ENCODE measurements at places on chromosomes 5 and 9.

DNA sequence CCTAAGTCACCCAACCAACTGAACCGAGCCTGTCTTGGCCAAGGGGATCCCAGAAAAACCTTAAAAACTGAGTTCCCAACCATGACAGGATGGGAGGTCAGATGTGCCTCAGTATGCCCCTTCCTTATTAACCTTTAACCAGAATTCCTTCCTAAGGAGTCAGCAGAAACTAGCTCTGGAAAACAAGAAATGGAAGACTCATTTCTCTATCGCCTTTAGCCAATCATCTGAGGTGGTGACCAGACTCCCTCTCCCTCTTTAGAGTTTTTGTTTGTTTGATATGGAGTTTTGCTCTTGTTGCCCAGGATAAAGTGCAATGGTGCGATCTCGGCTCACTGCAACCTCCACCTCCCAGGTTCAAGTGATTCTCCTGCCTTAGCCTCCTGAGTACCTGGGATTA lies 37.5 kb downstream of the SLC28A3 start:
- no peak for DNase-seq

DNA sequence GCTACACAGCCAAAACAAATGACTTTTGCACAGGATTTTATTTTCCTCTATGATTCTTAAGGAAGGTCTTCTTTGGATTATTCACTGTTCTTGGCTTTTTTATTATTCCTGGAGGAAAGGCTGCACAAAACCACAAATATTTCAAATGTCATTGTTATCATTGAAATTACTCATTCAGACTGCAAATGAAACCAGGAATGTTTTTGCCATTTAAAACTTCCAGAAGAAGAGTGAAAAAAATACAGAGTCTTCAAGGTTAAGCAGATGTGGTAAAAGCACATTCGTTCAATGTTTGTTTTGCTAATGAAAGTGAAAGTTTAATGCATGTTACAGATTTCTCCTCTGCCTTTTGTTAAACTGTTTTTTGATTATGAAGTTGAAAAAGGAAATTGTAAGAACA lies 238.2 kb downstream of the TLE4 start:
- no peak for DNase-seq

GRCh38 chr5:155140646-155141045 lies 127.1 kb downstream of the KIF4B start:
- no peak for DNase-seq

GRCh38 chr5:180026320-180026719 lies 45.2 kb downstream of the RNF130 start:
- DNase-seq = no peak

- no peak for DNase-seq
Measured at GRCh38 chr9:121220996-121221663, 19.5 kb upstream of the RAB14 start.

DNA sequence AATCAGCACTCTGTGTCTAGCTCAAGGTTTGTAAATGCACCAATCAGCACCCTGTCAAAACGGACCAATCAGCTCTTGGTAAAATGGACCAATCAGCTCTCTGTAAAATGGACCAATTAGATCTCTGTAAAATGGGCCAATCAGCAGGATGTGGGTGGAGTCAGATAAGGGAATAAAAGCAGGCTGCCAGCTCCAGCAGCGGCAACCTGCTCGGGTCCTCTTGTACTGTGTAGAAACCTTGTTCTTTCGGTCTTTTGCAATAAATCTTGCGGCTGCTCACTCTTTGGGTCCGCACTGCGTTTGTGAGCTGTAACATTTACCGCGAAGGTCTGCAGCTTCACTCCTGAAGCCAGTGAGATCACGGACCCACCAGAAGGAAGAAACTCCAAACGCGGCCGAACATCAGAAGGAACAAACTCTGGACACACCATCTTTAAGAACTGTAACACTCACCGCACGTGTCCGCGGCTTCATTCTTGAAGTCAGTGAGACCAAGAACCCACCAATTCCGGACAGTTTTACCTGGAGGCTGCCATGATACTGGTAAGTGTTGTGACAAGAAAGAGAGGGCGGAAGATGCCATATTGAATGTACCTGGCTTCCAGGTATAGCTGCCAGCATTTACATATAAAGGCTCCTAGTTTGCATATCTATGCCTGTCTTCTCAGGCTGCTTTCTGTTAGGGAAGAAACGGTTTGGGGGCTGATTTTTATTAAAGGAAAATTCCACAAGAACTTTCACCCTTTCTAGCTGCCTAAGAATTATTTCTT lies 758.5 kb upstream of the CTNND2 start:
- no peak for DNase-seq

- no peak for DNase-seq
Measured at GRCh38 chr9:14316602-14317300, 2.8 kb upstream of the NFIB start.

Data from stimulated activated CD8-positive, alpha-beta memory T cell treated with anti-CD3 and anti-CD28 coated beads, Interleukin-7, amount 100 ng/mL, for 1 hour (primary cell).